ENCODE measurements at places on chromosomes 5 and 9.
A peak's percentile ranks its signal among the peaks of the same experiment; 100 is the strongest.

DNA sequence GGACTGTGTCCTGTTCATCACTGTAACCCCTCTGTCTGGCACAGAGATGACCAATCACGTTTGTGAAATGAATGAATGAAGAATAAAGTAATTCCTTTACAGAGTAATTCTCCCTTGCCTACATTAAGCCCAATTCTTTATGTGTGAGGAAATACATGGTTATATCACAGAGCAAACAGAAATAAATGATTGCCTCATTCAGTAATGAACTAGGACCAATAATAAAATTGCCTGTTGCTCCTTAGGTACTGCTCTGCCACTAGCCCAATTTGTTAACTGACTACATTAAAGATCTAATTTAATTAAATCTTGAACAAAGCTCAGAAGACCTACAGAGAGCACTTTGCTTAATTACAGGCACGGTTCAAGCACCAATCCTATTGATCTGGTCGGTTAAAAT lies 121.8 kb downstream of the DCP2 start:
- no peak for DNase-seq

GRCh38 chr5:158839638-158840037 lies 260.1 kb downstream of the EBF1 start:
- no peak for DNase-seq

- no peak for DNase-seq
Measured at GRCh38 chr5:171617817-171618591, 167.6 kb upstream of the SMIM23 start.

GRCh38 chr5:87121304-87122150 lies 146.2 kb upstream of the RASA1 start:
- peak; percentile 91 for DNase-seq

DNA sequence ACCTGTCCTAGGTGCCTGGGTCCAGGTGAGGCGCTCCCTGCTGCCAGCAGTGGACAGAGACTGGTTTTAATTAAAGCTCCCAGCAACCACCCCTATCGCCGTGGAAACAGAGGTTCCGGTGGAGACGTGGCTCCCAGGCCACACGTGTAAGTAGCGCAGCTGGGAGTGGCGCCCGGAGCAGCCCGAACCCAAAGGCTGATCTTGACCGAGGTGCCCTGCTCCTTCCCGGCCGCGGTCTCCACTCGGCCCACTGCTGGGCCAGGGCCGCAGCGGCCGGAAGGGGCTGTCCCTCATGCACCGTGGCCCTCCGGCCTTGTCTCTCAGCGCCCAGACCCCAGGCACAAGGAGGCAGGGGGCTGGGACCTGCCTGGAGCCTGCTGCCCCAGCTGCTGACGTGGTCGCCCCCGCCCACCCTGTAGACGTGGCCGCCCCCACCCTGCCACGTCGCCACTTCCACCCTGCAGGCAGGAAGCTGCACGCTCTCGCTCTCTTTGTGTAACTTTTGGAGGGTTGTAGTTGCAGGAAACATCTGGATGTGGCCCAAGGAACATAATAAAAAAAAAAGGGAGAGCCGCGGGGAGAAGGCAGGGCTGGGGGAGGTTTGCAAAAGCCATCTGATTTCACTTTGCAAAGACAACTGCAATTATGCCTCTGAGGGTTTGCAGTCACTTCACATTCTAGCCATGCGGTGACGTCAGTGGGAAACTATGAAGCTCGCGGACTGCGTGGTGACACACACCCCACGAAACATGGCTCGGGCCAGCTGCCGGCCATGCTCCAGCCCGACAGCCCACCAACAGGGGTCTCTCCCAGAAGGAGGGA lies 129.9 kb downstream of the RXRA start:
- DNase-seq = peak; percentile 83

DNA sequence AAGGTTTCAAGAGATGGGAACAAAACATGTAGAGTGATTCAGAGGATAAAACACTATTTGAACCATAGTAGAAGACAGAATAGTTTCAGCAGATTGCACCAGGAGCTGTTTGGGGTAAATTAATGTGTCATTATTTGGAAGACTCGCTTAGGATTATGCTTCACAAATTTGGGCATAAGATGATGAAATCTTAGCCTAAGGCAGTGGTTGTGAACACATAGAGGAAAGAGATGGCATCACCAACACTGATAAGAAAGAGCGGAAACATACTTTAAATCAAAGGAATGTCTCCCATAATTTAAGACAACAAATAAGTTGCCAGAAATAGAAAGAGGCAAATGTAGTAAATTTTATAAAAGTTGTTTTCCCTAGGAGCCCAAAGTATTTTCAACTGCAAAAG lies 66.1 kb upstream of the TBCA start:
- DNase-seq = no peak

DNA sequence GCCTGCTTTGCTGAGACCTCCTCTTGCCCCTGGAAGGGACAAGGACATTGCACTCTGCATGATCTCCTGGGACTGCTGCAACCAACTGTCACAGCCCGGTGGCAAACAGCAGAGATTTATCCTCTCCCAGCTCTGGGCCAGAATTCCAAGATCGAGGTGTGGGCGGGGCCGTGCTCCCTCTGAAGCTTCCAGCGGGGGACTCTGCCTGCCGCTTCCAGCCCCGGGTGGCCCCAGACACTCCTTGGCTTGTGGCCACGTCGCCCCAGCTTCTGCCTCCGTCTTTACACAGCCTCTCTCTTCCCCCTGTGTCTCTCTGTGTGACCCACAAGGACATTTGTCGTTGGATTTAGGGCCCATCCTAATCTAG lies 67.1 kb downstream of the COL5A1 start:
- no peak for DNase-seq

DNA sequence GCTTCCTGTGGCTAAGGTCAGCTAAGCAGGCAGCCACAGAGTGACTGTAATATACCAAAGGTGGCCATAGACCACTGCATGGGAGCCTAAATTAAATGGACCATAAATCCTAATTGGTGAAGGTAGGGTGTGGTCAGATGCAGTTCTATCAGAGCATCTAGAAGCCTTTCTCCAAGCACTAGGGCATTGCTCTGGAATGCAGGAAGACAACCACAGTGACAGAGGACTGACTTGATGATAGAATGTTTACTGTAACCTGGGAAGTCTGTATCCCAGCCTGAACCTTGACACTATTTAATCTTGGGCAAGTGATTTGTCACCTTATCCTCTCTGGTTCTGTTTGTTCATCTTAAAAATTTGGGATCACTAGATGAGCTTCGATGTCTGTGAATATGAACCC lies 2.3 kb downstream of the FBXO38 start:
- DNase-seq = peak; percentile 77

- DNase-seq = no peak
Measured at GRCh38 chr5:34616651-34617050, 39.5 kb upstream of the RAI14 start.

- DNase-seq = no peak
Measured at GRCh38 chr9:113857875-113858274, 18.2 kb upstream of the ZNF618 start.

- DNase-seq = no peak
Measured at GRCh38 chr5:158958021-158958994, 141.4 kb downstream of the EBF1 start.

- DNase-seq = peak; percentile 56
Measured at GRCh38 chr5:176541338-176542134, 4.3 kb upstream of the RNF44 start.

- DNase-seq = no peak
Measured at GRCh38 chr5:97250113-97250512, 67.1 kb upstream of the RIOK2 start.

GRCh38 chr5:93281980-93282772 lies 298.8 kb downstream of the NR2F1-AS1 start:
- DNase-seq = no peak

DNA sequence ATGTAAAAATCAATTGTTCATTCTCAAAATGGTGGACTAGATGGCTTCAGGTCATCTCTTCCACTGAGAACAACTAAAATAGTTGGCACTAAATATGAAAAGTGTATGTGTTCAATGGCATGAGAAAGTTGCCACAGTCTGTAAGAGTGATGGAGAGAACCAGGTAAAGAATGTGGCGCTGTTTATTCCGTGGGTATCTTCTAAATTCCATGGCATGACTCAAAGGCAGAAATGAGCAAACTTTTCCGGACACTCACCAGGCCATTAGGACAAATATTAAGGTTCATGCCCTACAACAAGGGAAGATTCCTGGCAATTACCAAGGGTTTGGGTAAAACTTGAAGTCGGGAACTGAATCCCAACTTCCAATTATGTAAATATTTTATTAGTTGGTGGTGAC lies 825.4 kb upstream of the CDH6 start:
- no peak for DNase-seq

GRCh38 chr5:73812962-73813588 lies 187.1 kb downstream of the ARHGEF28 start:
- DNase-seq = peak; percentile 99

GRCh38 chr9:78865737-78866136 lies 568.8 kb downstream of the PSAT1 start:
- no peak for DNase-seq

DNA sequence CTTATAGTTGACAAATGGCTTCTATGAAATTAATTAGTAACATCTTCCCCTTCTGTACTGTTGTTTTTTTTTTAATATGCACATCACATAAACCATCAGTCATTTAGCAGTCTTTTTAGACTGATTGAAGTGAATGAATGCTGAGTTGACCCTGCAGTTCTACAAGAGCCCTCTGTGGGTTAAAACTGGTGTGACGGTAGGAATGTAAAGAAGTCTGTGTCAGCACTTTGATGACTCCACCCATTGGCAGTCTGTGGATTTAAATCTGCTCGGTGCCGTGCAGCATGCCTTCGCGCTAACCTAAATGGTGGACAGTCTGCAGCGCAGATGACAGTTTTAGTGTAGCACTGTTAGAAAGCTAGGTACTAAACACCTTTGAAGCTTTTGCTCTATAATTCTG lies 3.1 kb downstream of the GTF3C4 start:
- peak; percentile 47 for DNase-seq

- DNase-seq = no peak
Measured at GRCh38 chr5:179272326-179273072, 72.8 kb downstream of the ADAMTS2 start.

DNA sequence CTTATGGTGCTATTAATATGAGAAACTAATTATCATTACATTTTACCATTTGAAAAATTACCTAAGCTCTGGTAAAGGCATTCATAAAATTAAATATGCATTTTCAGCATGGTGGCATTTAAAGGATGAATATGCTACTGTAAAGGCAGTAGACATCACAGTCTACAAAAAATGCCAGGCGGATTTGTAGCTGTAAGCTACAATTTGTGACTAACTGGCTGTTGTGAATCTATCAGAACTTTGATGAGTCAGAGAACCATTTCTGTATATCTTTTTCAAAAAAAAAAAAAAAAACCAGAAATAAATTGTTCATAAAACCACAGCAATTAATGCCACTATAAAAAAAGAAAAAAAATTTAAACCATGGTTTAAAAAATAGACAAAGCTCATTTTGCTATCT lies 186.3 kb downstream of the NFIB start:
- no peak for DNase-seq

GRCh38 chr5:33153831-33154230 lies 286.9 kb upstream of the TARS1 start:
- peak; percentile 7 for DNase-seq

DNA sequence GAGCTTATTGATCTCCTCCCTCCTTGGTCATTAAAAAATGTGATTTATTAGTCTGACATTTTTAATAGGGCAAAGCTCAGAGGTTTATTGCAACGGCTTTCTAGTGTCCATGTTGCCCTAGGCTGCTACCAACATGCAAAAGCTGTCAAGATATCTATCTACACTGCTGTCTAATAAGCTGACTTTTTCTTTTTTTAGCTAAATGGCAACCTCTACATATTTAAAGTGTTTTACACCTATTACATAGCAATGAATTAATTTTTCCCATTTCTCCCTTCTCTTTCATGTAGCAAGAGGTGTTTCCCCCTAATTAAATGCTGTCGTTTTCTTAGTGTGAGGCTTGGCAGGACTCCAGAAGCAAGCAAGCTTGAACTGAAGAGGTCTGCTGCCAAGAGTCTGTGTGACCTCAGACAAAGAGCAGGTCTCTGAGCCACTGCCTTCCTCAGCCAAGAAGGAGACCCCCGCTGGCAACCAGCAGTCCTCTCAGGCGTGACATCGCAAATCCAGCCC lies 79.4 kb downstream of the GAS1 start:
- DNase-seq = peak; percentile 64

GRCh38 chr5:148682058-148683026 lies 28.0 kb upstream of the HTR4 start:
- DNase-seq = no peak

GRCh38 chr9:16809912-16810610 lies 60.4 kb downstream of the BNC2 start:
- DNase-seq = no peak

DNA sequence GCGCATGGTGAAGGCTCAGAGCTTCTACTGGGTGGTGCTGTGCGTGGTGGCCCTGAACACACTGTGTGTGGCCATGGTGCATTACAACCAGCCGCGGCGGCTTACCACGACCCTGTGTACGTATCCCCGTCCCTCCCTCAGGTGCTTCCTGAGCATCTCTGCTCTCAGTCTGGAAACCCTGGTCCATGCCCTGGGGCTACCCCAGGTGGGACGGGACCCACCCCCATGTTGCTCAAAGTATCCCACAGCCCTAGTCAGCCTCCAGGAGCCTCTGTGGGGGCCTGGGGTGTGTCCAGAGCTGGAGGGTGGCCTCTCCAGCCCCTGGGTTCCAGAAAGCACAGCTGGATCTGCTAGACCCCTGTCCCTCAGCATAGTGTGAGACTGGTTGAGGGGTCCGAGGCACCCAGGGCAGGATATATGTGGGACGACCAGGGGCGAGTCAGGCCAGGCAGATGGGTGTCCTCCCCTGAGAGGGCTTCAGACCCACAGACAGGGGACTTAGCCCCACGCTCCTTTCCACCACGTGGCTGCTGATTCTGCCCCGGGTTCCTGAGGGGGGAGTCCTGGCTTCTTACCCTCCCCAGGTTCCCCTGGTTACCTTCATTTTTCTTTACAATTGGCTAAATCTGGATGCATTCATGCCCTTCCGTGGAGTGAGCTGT lies 94.0 kb downstream of the CACNA1B start:
- DNase-seq = no peak

- peak; percentile 45 for DNase-seq
Measured at GRCh38 chr5:134111741-134112647, 2.5 kb upstream of the TCF7 start.

DNA sequence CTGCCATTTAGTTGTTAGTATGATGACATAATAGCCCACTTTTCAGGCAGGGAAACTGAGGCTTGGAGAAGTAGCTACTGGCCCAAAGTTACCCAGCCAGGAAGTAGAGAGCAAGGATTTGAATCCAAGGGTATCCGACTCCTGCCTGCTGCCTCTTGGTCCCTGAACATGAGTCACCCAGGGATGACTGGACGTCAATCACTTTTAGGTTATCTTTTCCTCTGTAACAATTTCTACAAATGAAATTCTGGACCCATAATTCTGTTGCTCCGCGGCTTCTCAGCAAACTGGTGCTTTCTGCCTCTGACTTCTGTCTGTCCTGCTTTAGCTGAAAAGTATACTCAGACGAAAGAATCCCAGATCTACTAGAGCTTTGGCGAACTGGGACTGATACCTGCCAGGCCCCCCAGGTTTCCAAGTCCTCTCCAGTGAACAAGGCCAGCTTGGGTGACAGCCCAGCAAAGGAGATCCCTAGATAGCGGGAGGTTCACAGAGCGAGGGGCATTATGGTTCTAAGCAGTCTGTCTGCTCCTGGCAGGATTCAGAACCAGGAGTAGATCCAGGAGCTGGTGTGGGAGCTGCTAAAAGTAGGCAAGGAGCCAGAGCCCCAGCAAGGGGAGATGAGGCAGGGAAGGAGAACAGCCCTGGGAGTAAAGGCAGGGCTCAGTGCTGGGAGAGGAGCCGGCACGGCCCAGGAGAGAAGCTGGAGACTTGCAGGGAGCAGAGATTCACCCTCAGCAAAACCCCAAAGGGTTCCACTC lies 20.6 kb downstream of the OLFML2A start:
- DNase-seq = no peak
